ENCODE measurements at places on chromosomes 12 and 14.
A peak's percentile ranks its signal among the peaks of the same experiment; 100 is the strongest.

- peak; percentile 40 for DNase-seq
These were observed 87.8 kb downstream of the BBS10 start for GRCh38 chr12:76260390-76260748.

GRCh38 chr12:27964123-27964522 lies 8.4 kb downstream of the PTHLH start:
- DNase-seq: no peak

DNA sequence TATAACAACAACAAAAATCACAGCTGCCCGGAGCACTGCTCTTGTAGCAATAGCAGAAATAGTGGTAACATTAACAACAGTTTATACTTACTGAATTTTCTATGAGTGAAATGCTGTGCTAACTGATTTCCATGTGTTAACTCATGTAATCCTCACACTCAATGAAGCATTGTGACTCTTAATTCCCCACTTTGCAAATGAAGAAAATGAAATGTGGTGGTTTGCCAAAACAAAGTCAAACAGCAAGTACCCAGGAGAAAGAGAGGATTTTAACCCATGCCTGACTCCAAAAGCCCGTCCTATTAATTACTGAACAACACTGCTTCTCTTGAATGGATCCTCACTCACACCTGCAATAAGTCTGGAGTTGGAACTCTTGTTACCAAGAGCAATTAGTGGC lies 123.5 kb downstream of the MED13L start:
- no peak for DNase-seq

DNA sequence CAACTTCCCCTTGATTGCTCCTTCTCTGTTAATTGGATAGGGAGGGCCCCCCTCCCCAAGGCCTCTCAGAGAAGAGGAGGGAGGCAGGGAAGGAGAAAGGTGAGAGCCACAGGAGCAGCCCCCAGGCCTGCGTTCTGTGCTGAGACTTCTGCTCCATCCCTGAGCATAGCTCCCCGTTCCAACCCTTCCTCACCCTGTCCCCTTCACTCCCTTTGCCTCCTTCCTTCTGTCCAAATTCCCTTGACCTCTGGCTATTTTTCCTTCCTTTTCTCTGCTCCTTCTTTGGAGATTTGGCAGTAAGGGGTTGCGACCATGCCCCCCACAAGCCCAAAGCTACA lies 788 bp upstream of the ASIC1 start:
- DNase-seq: no peak

DNA sequence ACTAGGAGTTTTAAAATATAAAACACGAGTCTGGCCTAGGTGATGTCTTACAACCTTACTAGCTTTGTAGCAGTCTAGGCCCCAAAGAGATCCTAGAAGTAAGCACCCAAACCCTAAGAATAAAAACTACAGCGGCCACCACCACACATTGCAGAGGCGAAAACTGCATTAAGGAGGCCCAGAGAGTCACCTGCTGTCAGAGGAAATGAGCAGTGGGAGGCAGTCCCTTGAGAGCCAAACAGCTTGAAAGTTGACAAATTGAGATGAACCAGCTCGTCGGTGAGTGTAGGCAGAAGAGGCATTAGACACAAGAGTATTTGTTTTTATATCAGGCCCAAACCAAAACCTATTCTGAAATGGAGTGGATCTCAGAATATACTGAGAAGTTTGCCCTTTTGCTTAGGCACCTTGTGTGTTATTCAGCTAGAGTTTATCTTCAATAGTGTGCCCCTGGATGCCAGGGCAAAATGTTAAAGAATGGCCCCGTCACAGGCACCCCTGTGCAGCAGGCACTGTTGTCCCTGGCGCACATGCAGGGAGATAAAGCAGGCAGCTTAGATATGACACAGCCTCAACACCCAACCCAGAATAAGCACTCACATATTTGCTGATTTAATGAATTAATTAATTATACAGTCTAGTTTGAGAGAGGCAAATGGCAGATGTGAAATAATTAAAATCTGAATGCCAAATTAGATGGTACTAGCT lies 56.7 kb downstream of the TTC7B start:
- DNase-seq: no peak

- no peak for DNase-seq
These were observed 1.1 kb downstream of the IFNG start for GRCh38 chr12:68158432-68158831.

- no peak for DNase-seq
These were observed 10.3 kb downstream of the KRT7 start for GRCh38 chr12:52243259-52243855.

DNA sequence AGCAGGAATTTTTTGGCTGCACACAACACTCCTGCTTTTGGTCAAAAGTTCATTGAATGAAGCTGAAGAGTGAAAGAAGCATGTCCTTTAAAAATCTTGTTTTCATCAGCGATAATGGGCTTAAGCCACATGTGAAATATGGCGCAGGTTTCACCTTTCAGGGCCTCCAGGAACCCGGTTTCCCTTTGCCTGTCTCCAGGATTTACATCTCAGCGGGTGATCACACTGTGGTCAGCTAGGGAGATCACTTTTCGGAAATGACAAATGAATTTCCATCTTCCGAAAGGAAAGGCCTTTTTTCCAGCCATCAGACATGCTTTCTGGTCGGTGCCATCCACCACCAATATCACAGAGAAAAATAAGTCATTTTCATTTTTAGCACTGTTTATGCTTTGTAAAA lies 727.1 kb upstream of the TBX3 start:
- no peak for DNase-seq

- no peak for DNase-seq
These were observed 106.4 kb downstream of the PCNX1 start for GRCh38 chr14:71013551-71014192.

DNA sequence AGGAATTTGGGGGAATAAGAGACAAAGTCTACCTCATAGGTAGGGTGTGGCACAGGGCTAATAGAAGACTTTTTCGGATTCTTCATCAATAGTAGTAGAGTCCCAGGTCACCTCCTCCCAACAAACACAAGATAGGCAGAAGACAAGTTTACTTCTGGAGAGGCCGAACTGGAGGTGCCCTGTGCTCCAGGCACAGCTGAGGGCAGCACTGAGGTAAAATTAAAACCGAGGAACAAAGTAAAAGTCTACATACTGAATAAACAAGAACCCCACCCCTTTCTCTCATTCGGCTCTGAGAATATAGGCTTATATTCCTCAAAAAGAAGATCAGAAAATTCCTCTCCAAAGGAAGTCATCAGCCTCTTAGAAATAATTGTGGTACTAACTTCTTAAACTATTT lies 161.5 kb downstream of the SEC23A start:
- no peak for DNase-seq

- DNase-seq: no peak
These were observed 11.3 kb downstream of the ASB8 start for GRCh38 chr12:48145981-48146380.

GRCh38 chr14:55832122-55832911 lies 252.3 kb downstream of the KTN1 start:
- DNase-seq: peak; percentile 48

DNA sequence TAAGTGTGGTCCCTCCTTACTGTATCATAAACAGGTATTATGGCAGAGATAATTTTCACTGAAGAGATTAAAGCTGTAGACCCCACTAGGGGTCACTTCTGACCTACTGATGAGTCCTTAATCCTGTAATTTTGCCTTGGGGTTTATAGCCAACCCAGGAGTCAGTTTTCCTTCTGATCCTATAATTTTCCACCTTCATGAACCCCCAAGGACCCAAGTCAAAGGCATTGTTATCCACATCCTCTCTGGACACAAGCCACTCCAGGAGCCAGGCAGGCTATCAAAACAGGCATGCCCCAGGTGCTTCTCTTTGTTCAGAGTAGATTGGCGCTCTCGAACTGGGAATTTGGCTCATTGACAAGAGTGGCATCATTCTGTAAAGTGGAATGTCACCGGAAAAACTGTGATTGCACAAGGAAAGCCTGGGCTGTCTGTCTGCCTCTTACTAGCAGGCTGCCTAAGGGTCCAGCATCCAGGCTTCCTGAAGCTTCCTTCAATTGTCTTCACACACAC lies 1523.2 kb upstream of the FLRT2 start:
- no peak for DNase-seq

DNA sequence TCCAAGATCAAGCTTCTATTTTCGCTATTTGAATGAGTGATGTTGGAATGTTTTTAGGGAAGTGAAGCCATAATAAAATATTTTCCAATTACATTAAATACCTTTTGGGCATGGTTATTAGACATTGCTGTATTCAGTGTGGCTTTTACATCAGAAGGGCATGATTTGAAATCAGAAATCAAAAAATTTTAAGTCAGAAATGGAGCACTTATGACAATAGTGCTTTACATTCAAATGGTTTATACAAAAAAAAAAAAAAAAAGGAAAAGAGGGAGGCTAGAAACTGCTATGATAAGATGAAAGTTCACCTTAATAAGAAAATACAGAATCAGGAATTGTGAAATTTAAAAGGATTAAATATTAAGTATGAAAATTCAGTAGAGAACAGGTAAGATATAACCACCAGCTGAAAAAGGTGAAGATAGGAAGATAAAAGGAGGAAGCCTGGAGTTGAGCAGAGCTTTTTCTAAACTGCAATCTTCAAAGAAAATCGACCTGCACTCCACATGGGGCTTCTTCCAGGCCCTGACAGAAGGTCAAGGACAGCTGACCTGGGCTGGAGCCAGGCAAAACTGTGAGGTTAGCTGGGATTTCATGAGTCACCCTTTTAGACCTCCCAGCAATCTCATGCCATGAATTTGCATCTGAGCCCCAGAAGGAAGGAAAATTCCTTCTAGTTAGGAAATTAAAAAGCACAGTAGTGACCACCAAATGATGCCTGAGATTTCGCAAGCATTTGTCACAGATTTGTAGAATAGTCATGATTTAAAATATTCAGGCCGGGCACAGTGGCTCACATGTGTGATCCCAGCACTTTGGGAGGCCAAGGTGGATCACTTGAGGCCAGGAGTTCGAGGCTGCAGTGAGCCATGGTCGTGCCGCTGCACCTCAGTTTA lies 23.4 kb upstream of the BMP4 start:
- DNase-seq: no peak

- no peak for DNase-seq
These were observed 5.3 kb upstream of the PPP1R1A start for GRCh38 chr12:54593725-54594124.

- DNase-seq: no peak
These were observed 31.3 kb downstream of the PRKD1 start for GRCh38 chr14:29896354-29896821.

GRCh38 chr14:81385419-81385818 lies 14.7 kb downstream of the STON2 start:
- no peak for DNase-seq

- DNase-seq: no peak
These were observed 4.6 kb downstream of the HOXC4 start for GRCh38 chr12:54058128-54058768.

DNA sequence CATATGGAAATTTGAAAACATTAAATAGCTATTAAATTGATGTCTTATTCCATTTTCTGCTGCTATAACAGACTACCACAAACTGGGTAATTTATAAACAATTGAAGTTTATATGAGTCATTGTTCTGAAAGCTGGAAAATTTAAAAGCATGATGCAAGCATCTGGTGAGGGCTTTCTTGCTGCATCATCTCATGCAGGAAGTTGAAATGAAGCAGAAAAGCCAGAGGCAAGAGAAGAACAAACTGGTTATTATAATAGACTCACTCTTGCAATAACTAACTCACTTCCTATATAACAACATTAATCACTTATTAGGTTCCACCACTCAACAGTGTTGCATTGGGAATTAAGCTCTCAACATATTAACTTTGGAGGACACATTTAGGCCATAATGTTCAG lies 1277.4 kb downstream of the LRFN5 start:
- peak; percentile 53 for DNase-seq

DNA sequence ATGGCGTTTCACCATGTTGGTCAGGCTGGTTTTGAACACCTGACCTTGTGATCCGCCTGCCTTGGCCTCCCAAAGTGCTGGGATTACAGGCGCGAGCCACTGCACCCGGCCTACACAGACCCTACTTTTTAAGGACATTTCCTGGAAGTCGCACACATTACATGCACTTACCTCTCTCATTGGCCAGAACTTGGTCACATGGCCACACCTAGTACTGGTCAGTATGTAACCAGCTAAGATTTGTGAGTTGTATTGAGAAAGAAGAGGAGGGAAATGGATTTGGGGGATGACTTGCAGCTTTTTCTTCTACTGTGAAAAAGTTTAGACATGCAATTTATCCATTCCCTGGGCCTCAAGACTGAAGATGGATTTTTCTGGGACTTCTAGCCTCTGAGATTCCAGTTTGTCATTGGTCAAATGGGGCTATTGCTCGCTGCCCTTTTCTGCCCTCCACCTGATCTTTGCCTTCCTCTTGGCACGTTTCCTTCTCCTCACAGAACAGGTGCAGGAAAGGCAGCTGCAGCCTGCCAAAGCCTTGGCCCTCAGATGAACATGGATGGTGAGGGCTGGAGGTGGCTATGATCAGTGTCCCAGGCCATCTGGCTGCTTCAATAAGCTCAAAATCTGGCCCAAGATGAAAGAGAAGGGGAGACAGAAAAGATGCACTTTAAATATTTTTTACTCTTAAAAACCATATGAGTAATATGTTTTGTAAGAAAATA lies 7.1 kb upstream of the ZDHHC22 start:
- no peak for DNase-seq

- DNase-seq: peak; percentile 20
These were observed 8.3 kb upstream of the KLHL42 start for GRCh38 chr12:27771481-27772327.

- DNase-seq: no peak
These were observed 286.6 kb downstream of the AACS start for GRCh38 chr12:125351788-125352187.

DNA sequence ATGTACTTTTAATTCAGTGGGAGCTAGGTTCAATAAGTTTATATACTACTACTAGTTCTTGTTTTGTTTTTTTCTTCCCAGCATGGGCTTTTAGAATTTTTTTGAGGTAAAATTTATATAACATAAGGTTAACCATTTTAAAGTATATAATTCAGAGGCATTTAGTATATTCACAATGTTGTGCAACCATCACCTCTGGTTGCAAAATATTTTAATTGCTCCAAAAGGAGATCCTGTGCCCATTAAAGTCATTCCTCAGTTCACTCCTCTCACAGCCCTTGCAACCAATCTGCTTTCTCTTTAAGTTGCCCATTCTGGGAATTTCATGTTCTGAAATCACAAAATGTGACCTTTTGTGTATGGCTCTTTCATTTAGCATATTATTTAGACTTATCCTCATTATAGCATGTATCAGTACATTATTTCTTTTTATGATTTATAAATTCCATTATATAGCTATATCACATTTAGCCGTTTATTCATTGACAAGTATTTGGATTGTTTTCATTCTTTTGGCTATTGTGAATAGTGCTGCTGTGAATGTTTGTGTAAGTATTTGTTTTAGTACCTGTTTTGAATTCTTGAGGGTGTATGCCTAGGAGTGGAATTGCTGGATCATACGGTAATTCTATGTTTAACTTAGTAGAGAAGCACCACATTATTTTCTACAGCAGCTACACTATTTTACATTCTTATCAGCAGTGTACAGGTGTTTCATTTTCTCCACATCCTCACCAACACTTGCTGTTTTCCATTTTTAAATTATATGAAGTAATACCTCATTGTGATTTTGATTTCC lies 59.1 kb downstream of the ARHGAP5 start:
- no peak for DNase-seq

Measured in epithelial cell of prostate (primary cell).